ENCODE measurements at places on chromosomes 16 and 17. TPM values are rescaled to one million over a fixed set of nuclear protein-coding genes. Genes with fewer than 3 reads are reported as not detected.

The SDR42E1 gene
- polyA plus RNA-seq: 0.62 TPM

DNA sequence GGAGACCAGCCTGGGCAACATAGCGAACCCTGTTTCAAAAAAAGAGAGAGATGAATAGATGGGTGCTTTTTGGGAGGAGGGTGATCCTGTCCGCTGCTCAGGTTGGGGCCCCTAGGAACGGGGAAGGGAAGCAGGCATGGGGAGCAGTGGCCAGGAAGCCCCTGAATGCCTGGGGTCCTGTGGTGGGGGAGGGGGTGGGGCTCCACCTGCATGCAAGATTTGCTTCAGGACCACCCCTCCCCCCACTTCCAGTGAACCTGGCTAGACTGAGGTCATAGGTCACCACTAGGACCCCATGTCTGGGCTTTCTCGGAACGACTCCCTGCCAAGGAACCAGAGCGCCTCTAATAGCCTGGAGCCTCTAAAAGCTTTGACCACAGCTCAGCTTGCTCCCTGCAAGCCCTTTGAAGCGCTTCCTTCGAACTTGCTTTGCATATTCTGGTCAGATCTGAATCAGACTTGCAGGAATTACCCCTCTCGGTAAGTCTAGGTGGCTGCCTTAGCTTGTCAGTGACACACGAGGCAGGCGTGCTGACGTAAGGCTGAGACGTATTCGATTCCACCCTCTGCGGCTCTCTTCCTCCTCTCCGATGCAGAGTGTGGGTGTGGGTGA is 3.7 kb downstream of the SOCS3 start:
- DNase-seq: peak; percentile 94

The PRSS27 gene
- polyA plus RNA-seq: 1.5 TPM

DNA sequence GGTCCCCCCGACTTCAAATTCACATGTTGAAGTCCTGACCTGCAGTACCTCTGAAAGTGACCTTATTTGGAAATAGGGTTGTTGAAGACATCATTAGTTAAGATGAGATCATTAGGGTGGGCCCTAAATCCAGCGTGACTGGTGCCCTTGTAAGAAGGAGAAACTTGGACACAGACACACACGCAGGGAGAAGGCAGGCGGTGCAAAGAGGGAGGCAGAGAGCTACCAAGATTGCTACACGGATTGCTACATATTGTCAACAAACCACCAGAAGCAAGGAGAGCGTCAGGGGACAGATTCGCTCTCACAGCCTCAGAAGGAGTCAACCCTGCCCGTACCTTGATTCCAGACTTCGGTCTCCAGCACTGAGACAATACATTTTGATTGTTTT is 6.8 kb upstream of the WBP2 start:
- DNase-seq: no peak

The TM4SF5 gene
- not detected for polyA plus RNA-seq
